ENCODE measurements at places on chromosomes 3 and 15. TPM values are rescaled to one million over a fixed set of nuclear protein-coding genes. Genes with fewer than 3 reads are reported as not detected.

GRCh38 chr15:40855706-40856234 lies 11.9 kb downstream of the SPINT1 start:
- DNase-seq = no peak
- H3K36me3 ChIP-seq = no peaks in the 10 kb centered on the region
- peaks cover 2% of the 10 kb centered on the region for H3K4me1 ChIP-seq
- H3K27me3 ChIP-seq = peaks cover 3% of the 10 kb centered on the region
- no peak overlapping the region for H3K4me3 ChIP-seq

- no peak for DNase-seq
- no peak overlapping the region for H3K27ac ChIP-seq
- H3K4me1 ChIP-seq = peaks cover 4% of the 10 kb centered on the region
- H3K4me3 ChIP-seq = no peak overlapping the region
- H3K36me3 ChIP-seq = peaks cover 15% of the 10 kb centered on the region
Measured at GRCh38 chr3:14484741-14485140, 55.4 kb downstream of the GRIP2 start.

- H3K4me3 ChIP-seq = no peak overlapping the region
- no peak for DNase-seq
- no peaks in the 10 kb centered on the region for H3K36me3 ChIP-seq
Measured at GRCh38 chr3:8669019-8669418, 24.4 kb upstream of the SSUH2 start.

DNA sequence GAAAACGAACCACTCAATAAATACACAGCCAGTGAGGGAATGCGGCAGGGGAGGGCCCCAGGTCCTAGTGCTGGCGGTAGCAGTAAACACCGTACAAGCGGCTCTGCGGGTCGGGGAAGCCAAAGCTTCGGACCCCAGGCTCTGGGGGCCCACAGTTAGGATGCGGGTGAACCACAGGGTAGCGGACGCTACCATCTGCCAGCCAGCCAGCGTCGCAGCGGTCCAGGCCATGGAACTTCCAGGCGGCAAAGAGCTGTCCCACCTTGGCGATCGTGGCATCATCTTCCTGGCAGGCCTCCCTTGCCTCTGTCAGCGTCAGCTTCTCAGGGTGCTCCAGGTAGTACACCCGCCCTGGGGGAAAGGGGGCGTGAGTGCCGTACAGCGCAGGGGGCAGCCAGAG lies 17.4 kb downstream of the HAPLN3 start:
- peaks cover 10% of the 10 kb centered on the region for H3K4me1 ChIP-seq
- no peaks in the 10 kb centered on the region for H3K36me3 ChIP-seq
- H3K27ac ChIP-seq = no peak overlapping the region
- H3K27me3 ChIP-seq = no peaks in the 10 kb centered on the region
- no peak overlapping the region for H3K4me3 ChIP-seq

GRCh38 chr3:42032693-42033349 lies 58.3 kb upstream of the TRAK1 start:
- H3K4me3 ChIP-seq = peak overlapping the region; percentile 14
- H3K4me1 ChIP-seq = peaks cover 55% of the 10 kb centered on the region
- H3K27ac ChIP-seq = peak overlapping the region; percentile 86
- no peaks in the 10 kb centered on the region for H3K27me3 ChIP-seq

GRCh38 chr15:19956124-19956796 lies 585.3 kb downstream of the GOLGA6L6 start:
- no peak for DNase-seq
- H3K27ac ChIP-seq = no peak overlapping the region
- no peaks in the 10 kb centered on the region for H3K4me1 ChIP-seq
- no peaks in the 10 kb centered on the region for H3K27me3 ChIP-seq
- H3K36me3 ChIP-seq = no peaks in the 10 kb centered on the region

GRCh38 chr15:31551323-31551722 lies 224.7 kb downstream of the KLF13 start:
- H3K4me3 ChIP-seq = no peak overlapping the region
- no peak for DNase-seq
- no peaks in the 10 kb centered on the region for H3K36me3 ChIP-seq
- H3K4me1 ChIP-seq = peaks cover 4% of the 10 kb centered on the region

DNA sequence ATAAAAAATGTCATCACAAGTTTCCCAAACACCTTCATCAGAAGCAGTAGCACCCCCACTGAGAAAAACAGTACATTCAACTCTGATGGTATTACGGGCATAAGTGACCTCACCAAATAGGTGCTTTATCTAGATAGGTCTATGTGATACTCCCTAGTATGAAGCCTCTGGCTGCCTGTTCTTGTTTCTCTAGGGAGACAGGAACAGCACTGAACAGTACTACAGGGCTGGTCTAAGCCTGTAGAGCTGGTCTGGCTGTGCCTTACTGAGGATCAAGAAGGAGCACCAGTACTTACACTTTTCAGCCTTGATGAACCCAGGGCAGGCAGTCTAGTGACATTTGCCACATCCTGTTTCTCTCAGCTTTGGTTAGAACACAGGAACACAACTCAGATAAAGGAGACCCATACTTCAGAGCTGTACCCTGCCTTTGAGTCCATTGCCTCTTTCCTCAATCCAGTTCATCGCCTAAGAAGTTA lies 35.9 kb downstream of the OXNAD1 start:
- H3K4me1 ChIP-seq = no peaks in the 10 kb centered on the region
- no peaks in the 10 kb centered on the region for H3K27me3 ChIP-seq
- no peak overlapping the region for H3K27ac ChIP-seq

DNA sequence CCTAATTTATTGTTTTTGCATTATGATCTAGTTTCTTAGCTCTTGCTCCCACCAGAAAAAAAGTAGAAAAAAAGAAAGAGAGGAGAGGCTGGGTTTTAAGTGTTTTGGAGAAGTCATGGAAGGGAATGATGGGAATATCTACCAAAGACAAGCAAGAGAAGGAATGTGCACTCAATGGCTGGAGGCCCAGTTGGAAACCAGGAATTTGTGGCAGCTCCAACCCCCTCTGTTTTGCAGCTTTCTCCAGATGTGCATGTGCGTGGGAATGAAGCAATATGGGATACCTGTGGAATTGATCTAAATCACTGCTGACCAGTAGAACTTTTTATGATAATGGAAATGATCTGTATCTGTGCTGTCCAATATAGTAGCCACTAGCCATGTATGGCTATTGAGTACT lies 27.1 kb downstream of the EIF2AK4 start:
- H3K4me3 ChIP-seq = no peak overlapping the region
- peak; percentile 2 for DNase-seq

DNA sequence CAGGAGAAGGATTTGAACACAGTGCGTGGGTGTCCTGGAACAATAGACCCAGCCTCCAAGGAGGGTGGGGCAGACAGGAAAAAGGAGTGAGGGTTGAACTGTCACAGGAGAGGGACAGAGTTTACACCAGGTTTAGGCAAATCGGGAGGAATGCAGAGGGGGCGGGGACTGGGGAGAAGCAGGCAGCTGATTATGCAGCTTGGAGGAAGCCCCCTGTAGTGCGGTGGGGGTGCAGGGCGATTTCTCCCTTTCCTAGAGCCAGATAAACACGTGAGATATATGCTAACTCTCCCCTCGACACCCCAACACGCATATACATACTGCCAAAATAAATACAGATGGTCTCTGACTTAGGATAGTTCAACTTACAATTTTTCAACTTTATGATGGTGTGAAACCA lies 108.6 kb upstream of the PRR20G start:
- no peaks in the 10 kb centered on the region for H3K36me3 ChIP-seq
- H3K4me3 ChIP-seq = no peak overlapping the region
- H3K27ac ChIP-seq = no peak overlapping the region
- no peaks in the 10 kb centered on the region for H3K27me3 ChIP-seq
- no peaks in the 10 kb centered on the region for H3K4me1 ChIP-seq

DNA sequence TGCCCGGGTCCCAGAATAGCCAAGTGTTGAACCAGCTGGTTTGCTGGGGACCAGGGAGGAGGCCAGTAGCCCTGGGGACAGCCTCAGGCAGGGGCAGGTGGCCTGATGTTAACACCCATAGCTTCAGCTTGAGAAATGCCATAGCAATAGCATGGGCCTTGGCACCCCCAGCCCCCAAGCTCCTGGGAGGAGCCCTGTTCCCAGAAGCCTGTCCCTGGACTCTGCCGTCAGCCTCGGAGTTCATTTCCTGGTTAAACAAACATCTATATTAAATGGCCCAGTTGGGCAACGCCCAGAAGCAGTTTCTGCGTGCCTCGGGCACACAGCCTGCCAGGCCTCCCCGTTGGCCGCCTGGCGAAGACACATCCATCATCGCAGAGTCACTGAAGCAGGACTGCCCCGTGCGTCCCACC lies 58.2 kb downstream of the FGD5 start:
- H3K27ac ChIP-seq = no peak overlapping the region
- DNase-seq = peak; percentile 6
- H3K4me1 ChIP-seq = no peaks in the 10 kb centered on the region
- H3K4me3 ChIP-seq = no peak overlapping the region

GRCh38 chr15:64151727-64152506 lies at the start of gene SNX22:
Gene SNX22 (plus strand): TSS chr15:64151731. CDS start chr15:64151776, 45 bp downstream.
- H3K27me3 ChIP-seq = peaks cover 8% of the 10 kb centered on the region
- H3K27ac ChIP-seq = no peak within 1 kb of the TSS
- peaks cover 12% of the 10 kb centered on the region for H3K4me1 ChIP-seq

DNA sequence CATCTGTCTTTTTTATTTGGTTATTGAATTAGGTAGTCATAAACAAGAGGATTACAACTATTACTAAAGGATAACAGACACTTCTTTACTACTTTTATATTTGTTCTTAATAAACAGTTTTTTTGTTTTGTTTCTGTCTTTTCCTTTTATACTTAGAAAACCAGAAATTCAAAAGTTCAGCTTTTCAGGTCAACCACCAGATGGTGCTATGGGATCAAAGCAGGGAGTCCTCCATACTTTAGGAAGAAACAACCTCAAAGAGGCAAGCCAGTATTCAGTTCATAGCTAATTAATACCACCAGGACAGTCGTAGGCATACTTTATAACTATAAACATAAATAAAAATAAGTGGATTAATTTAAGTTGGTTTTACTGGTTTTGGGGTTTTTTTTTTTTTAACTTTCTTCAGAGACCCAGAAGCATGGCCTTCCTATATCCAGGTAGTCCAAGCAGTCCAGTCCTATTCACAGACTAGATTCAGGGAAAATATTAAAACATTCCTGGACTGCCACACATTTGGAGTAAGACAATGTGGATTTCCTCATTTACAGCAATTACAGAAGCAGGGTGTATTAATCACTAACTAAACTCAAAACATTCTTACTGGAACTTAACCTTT lies 16.0 kb upstream of the EID1 start:
- H3K27ac ChIP-seq = no peak overlapping the region
- peaks cover 22% of the 10 kb centered on the region for H3K4me1 ChIP-seq
- no peaks in the 10 kb centered on the region for H3K27me3 ChIP-seq
- DNase-seq = peak; percentile 52
- H3K4me3 ChIP-seq = no peak overlapping the region

- no peak overlapping the region for H3K27ac ChIP-seq
- H3K4me1 ChIP-seq = no peaks in the 10 kb centered on the region
- no peak overlapping the region for H3K4me3 ChIP-seq
- H3K27me3 ChIP-seq = no peaks in the 10 kb centered on the region
Measured at GRCh38 chr15:77044228-77045042, 26.5 kb downstream of the TSPAN3 start.

DNA sequence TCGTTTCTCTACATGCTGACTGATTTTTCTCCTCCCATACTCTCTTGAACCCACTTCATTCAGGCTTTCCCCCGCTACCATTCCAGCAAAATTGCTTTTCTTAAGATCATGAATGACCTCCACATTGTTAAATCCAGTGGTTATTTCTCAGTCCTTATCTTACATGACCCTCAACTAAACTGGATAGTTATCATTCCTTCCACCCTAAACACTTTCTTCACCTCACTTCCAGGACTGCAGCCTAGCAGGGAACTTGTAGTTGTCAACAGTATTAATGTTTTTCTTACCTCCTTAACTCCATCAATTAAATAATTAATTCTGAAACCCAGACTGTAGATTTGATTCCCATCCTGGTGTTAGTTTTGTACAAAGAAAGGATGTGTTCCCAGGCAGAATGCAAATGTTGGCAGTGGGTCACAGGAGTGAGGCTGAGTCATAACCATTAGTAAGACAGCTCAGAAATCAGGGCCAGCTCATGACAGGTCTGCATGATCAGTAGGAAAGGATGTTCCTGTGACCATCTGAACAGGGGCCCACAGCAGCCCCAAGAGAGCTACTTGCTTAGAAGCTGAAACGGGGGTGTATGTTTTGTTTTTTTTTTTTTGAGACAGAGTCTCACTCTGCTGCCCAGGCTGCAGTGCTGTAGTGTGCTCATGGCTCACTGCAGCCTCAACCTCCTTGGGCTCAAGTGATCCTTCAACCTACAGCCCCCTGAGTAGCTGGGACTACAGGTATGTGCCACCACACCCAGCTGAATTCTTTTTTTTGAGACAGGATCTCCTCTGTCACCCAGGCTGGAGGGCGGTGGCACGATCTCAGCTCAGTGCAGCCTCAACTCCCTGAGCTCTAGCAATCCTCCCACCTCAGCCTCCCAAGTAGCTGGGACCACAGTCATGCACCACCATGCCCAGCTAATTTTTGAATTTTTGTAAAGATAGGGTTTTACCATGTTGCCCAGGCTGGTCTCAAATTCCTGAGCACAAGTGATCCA lies 9.1 kb downstream of the BCL2L10 start:
- no peaks in the 10 kb centered on the region for H3K36me3 ChIP-seq
- H3K4me1 ChIP-seq = peaks cover 23% of the 10 kb centered on the region
- peak overlapping the region; percentile 88 for H3K27ac ChIP-seq
- peak; percentile 97 for DNase-seq
- H3K4me3 ChIP-seq = no peak overlapping the region

DNA sequence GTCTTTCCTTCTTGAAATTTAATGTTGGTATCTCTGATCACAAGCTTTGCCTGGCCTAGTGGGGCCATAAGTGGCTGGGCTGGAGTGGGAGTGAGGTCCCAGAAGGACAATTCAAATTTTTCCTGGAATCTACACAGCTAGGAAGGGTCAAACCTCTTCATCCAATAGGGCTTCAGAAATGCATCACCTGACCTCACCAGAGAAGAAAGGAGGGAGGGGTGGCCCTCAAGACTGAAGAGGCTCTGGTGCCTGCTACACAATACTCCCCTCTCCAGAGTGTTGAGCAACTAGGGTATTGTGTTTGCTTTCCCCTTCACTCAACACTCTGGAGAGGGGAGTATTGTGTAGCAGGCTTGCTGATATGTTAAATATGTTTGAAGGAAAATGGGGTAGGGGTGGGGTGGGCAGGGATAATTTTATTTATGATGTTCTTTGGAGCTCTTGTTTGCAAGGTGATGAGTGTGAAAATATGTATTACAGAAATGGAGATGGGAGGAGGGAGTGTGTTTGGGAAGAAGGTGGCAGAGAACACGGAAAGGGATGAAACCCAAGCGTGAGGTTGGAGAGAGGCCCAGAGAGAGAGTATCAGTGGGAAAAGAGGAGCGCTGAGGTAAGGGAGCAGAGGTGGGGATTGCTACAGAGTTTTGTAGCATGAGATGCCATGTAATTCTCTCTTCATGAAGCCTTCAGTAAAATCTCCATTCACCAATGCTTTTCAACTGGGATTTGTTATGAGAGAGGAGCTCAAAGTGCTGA lies 5.7 kb upstream of the KLHL24 start:
- H3K36me3 ChIP-seq = no peaks in the 10 kb centered on the region
- no peaks in the 10 kb centered on the region for H3K4me1 ChIP-seq
- no peak overlapping the region for H3K4me3 ChIP-seq
- no peaks in the 10 kb centered on the region for H3K27me3 ChIP-seq
- no peak overlapping the region for H3K27ac ChIP-seq

Gene CEP19
- 3.3 TPM for total RNA-seq

Gene NME9
- total RNA-seq = 0.62 TPM

Gene IL5RA
- not detected for total RNA-seq

Gene C3orf49
- total RNA-seq = not detected

Gene KNG1
- total RNA-seq = not detected

Gene SCN11A
- 0.20 TPM for total RNA-seq

Gene SLC38A3
- 0.68 TPM for total RNA-seq

Gene EIF2B5
- total RNA-seq = 20.8 TPM

Gene CD200R1
- 0.67 TPM for total RNA-seq

Gene ZNF80
- not detected for total RNA-seq

Gene GCNT3
- 1.8 TPM for total RNA-seq

Gene AGBL1
- total RNA-seq = not detected

Gene SOX14
- total RNA-seq = not detected

Data from astrocyte (in vitro differentiated cells and primary cell).